ENCODE measurements at places on chromosomes 5 and 9.

GRCh38 chr5:161691911-161692310 is 6.4 kb downstream of the GABRA6 start:
- DNase-seq, result no peak

- no peak for DNase-seq
These were observed 182.2 kb upstream of the TARS1 start for GRCh38 chr5:33258553-33258952.

- no peak for DNase-seq
These were observed 1.0 kb upstream of the FOXE1 start for GRCh38 chr9:97852001-97852398.

DNA sequence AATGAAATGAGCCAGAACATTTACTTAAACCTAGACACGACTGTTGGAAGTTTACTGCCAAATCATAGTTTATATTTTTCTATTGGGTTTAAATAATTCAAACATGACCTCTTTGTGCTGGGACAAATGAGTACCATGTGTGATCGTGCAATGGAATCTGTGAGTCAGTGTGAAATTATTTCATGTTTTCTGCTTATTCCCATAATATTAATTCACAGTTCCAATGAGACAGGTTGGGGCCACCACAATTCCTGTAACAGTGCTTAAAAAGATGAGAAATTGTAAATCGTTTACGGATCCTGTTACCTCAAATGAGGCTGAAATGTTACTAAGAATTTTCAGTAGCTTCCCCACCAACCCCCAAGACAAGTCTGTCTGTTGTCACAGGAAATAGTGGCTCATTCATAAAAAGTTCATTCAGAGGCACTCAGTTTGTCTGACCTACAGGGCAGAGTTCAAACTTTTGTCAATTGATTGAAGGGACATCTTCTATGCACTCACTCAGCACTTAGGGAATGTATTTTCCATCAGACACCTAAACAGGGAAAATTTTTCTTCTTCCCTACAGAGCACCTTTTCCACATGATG is 563.9 kb upstream of the ADAMTS16 start:
- peak; percentile 30 for DNase-seq

DNA sequence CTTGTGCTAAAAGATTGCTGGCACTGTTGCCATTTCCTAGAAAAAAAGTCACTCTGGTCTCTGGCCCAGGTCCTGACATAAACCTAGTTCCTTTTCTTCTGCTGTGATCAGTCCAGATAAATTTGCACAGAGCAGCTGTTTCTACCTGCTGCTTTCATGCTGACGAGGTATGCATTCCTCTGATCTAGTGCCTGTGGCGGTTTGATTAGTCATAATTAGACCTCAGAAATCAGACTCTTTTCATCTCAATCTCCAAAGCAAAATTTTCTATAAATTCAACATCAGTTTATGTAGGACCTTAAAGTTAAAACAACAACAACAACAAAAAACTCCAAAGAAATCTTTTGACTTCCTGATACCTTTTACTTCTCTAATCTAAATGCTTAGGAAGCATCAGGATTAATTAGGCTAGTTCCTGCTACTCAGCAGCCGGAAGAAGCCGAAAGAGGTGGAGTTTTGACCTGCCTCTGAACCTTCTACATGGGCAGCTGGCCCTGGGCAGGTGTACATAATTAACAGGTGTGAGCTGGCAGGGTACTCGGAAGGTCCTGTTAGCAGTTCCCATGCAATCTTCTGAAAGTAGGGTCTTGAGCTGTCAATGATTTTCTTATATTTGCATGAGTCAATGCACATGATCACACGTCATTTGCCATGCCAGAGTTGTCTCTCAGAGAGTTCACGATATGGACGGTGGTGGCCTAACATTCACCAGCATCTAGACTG is 83.3 kb upstream of the CCDC112 start:
- DNase-seq, result no peak
